NCI-H1092 treated with DMSO at 0.1 percent for 48 hours (cell line): ENCODE measurements at places on chromosomes 4 and X.

- no peak for DNase-seq
Measured at GRCh38 chr4:101347267-101347556, at the start of gene PPP3CA. TSS of gene PPP3CA (minus strand) at chr4:101347526.

DNA sequence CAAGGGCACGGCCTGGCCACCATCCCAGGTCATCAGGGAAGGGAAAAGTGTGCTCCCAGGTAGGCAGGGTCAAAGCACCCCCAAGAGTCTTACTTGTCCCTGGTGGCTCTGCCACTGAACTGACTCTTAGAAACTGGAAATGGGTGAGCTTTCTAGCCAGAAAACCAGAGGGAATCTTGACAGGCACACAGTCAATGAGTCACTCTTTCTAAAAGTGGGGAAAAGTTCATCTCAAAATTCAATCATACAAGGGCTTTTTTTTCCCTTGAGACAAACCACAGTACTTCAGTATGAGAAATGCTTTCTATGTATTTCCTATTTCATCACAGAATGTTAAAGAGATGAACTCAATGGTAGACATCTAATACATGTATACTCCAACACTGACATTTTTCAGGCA, 12.5 kb downstream of the HPF1 start:
- DNase-seq: no peak

DNA sequence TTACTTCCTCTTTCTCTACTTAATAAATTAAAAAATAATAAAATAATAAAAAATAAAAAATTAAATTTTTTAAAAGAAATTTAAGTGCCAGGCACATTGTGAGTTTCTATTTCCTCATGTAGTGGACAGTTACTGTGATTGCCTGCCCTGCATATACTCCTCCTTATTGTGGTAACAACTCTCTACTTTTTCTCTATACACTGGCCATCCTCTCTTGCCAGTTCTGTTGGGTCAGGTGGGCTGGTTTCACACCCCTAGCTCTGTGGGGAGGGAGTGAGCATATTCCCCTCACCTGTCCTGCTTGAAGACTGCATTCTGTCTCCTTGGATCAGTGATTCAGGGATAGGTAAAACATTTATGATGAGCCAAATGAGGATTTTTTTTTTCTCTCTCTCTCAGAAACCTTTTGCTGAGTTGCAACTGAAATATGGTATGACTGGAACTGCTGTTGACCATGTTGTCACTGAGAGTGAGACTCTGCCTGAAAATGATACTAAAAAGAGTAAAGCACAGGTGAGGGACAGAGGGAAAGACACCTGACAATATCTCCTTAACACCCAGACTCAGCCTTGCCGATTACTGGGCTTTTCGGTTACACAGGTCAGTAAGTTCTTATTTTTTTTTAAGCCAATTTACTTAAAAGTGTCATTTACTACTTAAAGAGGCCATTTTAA, 37.2 kb downstream of the CXXC4 start:
- DNase-seq: no peak

GRCh38 chr4:75639124-75639695, 8.9 kb upstream of the CDKL2 start:
- no peak for DNase-seq

DNA sequence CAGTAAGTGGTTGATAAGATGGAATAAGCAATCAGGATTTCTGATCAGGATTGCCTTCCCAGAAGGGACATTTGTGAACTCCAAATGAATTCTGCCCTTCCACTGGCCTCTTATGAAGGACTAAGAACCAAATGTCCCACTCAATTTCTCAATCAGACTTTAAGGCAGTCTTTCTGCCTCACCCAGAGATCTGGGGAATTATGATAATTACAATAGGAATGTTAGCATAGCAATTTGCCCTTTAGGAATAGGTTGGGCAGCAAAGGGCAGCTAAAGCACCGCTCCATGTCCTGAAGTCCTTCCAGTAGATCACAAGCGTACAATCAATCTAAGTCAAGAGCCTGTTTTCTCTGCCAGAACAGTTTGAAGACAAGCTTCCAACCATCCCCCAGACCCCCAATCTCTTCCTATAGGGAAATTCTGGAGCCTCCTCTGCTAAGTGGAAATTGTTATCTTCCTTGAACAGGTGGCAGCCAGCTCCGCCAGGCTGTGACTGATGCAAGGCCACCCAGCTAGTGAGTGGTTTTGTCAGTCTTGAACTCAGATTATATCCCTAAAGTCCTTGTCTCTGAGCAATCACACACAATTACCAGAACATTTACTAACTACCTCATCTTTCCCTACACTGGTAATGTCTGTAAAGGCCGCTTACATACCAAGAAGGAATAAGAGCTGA, 18.6 kb downstream of the NKX3-2 start:
- DNase-seq: no peak

DNA sequence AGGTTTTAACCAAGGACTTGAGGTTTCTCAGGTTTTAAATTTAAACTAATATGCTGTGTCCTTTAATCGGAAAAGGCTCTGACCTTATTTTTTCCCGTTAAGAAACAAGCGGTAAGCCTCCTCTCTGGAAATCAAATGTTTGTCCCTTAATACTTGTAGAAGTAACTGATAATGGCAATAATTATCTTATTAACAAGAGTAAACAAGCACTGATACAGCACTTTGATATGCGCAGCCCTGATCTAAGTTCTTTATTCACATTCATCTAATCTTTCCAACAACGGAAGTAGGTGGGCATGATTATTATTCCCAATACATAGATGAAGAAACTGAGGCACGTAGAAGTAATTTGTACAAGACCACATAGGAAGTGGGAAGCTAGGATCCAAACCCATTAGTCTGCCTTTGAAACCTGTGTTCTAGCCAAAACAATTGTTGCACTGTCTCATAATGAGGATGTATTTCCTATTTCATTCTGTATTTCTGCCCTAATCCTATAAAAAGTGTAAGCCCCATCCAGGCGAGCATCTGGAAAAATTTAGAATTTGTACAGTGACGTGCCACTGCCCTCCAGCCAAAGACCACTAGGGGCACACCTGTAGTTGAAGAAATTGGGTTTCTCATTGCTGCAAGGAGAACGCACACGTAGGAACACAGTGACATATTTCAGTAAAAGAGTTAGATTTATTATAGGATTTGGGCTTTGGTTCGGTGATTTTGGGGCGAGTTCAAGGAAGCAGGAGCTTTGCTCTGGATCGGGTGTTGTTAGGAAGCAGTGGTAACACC, 606 bp downstream of the CXorf58 start:
- no peak for DNase-seq

GRCh38 chr4:24330172-24330571, 254.2 kb downstream of the DHX15 start:
- no peak for DNase-seq

DNA sequence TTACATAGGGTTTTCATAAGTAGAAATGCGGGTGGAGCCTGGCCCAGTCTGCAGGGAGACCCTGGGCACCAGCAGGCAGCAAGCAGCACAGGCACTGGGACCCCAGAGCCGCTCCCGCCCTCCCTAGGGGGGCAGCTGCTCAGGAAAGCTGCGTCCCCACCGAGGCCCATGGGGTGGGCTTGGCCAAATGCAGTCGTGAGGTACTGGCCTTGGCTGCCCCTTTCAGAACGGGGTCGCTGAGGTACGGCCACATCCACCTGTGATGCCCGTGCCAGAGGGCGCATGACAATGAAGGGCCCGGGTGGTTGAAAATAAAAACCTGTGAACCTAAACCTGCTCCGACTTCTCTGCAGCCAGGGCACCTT, 16.7 kb downstream of the TMEM175 start:
- DNase-seq: no peak

DNA sequence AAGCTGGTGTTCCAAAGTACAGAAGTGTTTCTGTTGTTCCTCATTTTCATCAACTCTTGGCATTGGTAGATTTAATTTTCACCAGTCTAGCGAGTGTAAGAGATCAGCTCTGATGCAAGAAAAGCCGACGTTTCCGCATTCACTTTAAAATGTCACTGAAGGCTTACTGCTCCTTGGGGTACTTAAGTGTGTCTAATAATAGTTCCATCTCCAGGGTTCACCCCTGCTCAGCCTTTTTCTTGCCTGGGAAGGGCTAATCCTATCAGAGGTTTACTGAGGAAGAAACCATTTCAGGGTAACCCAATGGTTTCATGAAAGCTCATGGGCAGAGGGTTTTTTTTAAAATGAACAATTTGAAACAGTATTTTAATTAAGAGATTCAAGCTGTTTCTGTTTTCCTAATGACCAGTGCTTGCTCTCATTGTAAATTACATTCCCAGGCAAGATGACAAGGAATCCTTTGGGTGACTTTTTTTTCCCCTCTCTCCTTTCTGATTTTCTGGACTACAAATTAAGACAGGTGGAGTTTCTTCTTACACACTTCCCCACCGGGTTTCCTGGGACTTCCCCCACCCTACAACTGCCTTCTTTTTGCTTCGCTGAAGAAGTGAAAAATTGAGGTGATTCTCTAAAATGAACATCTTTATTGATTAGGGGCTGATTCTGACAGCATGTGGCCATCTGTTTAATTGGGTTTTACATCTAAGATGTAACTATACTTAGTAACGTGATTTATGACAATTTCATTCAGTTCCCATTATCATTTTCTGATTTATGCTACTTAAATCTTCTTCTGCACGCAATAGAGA, 78.7 kb upstream of the CBLL2 start:
- DNase-seq: no peak

DNA sequence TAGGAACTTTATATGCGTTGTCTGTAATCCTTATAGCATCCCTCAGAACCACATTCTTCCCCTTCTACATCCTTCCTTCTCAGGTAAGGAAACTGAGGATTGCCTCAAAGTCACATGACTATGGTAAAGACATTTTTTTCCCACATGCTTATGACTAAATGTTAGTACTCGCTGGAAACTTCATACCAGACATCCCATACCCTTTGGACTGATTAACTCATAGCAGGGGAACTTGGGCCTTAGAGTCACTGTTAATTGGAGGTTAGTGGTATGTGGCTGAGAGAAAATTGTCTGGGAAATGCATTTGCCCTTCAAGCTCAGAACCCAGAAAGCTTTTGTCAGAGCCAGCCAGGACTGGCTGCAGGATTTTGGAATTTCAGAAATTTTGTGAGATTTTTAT, 155.0 kb downstream of the RELL1 start:
- DNase-seq: no peak

GRCh38 chr4:177511611-177512010, 69.4 kb upstream of the AGA start:
- no peak for DNase-seq

- no peak for DNase-seq
Measured at GRCh38 chr4:115675719-115676118, 562.3 kb upstream of the NDST4 start.

DNA sequence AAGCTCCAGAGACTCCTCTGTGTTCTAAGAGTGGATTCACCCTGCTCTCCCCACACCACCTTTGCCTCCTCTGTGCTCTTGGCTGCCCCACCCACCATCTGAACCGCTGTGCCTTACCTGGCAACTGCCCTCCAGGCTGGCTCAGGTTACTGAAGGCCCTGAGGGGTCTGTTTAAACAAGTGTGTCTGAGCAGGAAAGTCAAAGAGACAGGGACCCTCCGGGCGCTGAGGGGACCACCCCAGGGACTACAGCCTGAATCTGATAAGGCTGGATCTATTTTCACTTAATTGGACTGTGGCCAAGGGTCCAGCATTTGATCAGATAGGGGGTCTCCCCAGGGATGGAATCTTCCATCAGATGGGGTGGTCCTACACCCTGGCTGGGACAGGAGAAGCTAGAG, 10.4 kb upstream of the MSX1 start:
- DNase-seq: no peak

GRCh38 chr4:161920304-161921052, 243.3 kb downstream of the FSTL5 start:
- no peak for DNase-seq

- no peak for DNase-seq
Measured at GRCh38 chrX:52824608-52825007, 13.5 kb downstream of the XAGE5 start.

GRCh38 chrX:69307029-69307428, 141.8 kb upstream of the PJA1 start:
- DNase-seq: no peak

GRCh38 chr4:41145571-41146078, 68.7 kb downstream of the APBB2 start:
- no peak for DNase-seq

- no peak for DNase-seq
Measured at GRCh38 chrX:34849371-34849770, 93.2 kb upstream of the FAM47B start.

DNA sequence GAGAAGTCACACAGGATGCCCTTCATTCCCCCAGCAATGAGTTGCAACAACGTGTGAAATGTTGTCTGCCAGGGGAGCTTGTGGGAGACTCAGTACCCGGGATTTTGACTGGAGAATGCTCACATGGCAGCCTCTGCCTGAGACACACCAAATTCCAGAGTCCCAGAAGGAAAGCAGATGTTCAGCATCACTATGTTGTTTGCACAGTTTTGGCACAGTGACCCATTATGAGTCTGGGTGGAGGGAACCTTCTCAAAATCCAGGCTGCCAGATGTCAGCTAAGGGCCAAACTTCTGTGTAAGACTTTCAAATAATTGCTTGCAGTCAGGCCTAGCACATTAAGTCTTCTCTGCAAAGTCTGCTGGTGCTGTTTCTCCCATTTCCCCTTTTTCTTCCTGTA, 1029.7 kb upstream of the TENM3 start:
- DNase-seq: no peak

DNA sequence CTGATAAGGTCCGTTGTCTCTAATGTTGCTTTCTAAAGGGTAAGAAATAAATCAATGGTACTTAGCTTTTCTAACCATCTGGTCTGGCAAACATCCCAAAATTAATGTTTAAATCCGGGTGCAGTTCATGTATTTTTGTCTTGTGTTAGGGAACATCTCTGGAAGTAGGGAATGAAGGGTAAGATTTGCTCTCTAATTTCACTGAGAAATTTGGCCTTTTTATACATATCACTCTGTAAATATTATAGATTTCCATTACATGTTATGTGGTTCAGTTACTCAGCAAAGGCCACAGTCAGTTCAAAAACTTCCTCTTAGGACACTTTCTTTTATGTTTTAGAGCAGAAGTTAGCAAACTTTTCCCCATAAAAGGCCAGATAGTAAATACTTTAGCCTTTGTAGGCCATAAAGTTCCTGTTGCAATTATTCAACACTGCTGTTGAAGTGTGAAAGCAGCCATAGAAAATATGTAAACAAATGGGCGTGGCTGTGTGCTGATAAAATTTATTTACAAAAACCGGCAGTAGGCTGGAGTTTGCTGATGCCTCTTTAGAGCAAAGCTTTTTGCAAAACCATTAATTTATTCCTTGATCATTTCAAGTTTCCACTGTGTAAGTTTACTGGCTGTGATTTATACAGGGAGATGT, 218.1 kb downstream of the ANTXR2 start:
- no peak for DNase-seq

DNA sequence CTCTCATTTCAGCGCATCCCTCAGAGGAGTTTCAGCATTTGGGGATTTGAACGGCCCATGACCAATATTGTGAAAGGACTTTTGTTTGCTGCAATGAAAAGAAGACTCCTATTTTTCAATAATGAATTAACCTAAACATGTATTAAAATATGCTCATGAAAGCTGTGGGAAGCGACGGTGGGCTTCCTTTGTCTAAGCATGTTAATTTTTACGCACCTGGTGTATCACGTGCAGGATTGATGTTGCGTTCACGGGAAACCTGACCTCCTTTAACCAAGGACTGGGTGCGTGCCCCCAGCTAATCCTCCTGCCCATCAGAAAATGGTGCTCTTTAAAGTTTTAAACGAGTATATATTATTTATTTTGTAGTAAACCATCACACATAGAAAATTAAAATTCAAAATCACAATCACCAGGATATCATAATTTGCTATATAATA, 590 bp upstream of the CCDC110 start:
- DNase-seq: peak; percentile 37

- DNase-seq: no peak
Measured at GRCh38 chr4:41748571-41749475, at the start of gene PHOX2B. TSS of gene PHOX2B (minus strand) at chr4:41748725. CDS start at chr4:41748610, 115 bp downstream.

GRCh38 chrX:133771086-133771646, 214.2 kb downstream of the GPC3 start:
- peak; percentile 18 for DNase-seq

- no peak for DNase-seq
Measured at GRCh38 chr4:34323549-34324320, 1920.6 kb downstream of the ARAP2 start.
